Neuronal stem cell (in vitro differentiated cells): ENCODE measurements at places on chromosomes 13 and 19.

- no peak for DNase-seq
Observed at GRCh38 chr19:34837262-34837661, 64.2 kb upstream of the ZNF599 start.

DNA sequence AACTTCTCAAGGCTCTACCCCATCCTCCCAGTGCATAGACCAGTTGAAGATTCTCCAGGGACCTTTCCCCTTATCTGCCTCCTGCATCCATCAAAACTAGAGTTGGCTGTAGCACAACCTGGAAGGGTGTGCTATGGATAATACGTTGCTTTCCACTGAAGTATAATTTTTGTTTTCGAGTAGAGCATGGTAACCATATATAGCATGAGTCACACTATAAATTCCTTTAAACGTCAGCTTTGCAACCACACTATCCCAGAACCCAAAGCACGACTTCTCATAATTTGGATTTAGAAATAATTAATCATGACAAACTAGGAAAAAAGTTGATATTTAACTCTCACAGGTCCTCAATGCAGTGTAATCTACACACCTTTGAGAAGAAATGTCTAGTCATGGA, 138.3 kb upstream of the NBEA start:
- no peak for DNase-seq

- peak; percentile 90 for DNase-seq
Observed at GRCh38 chr19:12867120-12868099, 13.8 kb downstream of the DNASE2 start.

- peak; percentile 81 for DNase-seq
Observed at GRCh38 chr19:6048793-6049405, 61.4 kb downstream of the RFX2 start.

- DNase-seq: no peak
Observed at GRCh38 chr13:101795025-101795424, 342.6 kb downstream of the ITGBL1 start.

GRCh38 chr13:77868717-77869116, 49.9 kb downstream of the EDNRB start:
- DNase-seq: no peak

DNA sequence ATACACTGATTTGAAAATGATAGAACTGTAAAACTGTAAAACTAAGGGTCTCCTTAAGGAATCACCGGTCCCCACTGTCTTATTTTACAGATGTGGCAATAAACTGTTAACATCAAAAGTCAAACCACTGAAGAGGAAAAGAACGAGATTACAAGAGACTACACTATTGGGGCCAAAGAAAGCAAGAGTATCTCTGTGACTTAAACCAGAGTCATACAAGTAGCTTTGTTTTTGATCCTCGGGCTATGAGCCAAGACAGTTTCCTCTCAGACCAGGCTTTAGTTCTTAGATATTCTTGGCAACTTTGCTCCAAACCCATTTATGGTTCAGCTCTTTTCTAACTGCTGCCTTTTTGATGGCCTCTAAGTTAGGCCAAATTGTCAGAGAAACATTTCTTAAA, 113.8 kb downstream of the TBC1D4 start:
- no peak for DNase-seq

GRCh38 chr13:50361282-50361681, 346.0 kb downstream of the KCNRG start:
- no peak for DNase-seq

DNA sequence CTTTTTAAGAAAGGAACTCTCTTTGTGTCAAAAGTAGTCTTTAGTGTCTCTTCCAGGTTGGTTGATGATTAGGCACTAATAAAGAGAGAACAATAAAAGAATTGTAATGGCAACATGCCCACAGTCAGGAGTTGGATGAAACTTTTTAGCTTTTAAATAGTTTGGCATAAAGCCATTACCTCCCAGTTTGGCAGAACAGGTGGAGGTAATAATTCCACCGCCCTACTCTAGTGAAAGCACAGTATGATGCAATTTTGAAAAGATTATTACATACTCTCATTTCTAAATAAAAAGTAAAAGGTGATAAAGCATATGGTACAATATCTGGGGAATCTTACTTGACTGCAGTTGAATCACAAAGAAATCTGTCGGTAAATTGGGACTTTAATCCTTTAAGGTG, 497.6 kb downstream of the SUCLA2 start:
- DNase-seq: no peak

DNA sequence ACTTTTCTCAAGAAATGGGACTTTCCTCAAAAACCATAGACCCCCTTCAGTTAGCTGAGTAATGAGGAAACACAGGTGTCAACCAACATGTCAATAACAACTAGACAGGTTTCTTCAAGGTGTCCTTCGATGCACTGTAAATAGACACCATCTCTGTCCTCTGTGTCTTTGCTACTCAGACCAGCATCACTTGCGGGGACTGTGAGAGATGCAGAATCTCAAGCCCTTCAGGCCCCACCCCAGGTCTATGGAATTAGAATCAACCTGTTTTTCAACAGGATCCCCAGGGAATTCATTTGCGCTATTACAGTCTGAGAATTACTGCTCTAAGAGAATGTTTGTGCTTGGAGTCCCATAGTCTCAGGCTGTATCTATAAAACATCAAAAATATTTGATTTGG, 469.9 kb downstream of the COG6 start:
- DNase-seq: no peak

DNA sequence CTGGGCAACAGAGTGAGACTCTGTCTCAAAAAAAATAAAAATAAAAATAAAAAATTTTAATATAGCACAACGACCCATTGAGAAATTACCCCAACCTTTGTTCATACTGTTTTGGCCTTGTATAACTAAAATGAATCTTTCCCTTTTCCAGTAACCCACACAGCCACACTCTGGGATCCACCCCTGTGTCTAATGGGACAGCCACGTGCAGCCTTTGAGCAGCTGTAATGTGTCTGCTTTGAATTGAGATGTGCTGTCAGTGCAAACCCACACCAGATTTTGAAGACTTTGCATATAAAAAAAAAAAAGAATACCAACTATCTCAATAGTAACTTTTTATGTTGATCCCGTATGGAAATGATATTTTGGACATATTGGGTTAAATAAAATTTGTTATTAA, 112.7 kb upstream of the UBL3 start:
- DNase-seq: no peak

- DNase-seq: peak; percentile 77
Observed at GRCh38 chr19:18112989-18113478, 15.5 kb downstream of the MAST3 start.

- no peak for DNase-seq
Observed at GRCh38 chr19:42081584-42082203, 5.7 kb downstream of the ZNF574 start.

DNA sequence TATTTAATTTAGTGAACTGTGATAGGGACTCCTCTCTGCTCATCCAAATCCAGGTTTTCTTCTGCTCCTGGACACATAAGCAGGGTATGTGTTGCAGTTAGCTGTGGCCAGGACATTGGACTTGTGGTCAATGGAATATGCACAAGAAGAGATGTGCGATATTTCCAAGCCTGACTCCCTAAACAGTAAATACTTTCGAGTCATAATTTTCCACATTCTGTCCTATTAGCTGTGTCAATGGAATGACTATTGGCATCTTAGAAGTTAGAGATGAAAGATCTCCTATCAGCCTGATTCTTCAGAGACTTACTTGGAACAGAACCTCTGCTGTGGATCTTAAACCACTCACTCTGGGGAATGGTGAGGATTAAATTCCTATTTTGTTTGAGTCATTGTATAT, 771.0 kb downstream of the EFNB2 start:
- DNase-seq: no peak

- no peak for DNase-seq
Observed at GRCh38 chr19:5934774-5935472, 20.9 kb downstream of the CAPS start.

GRCh38 chr13:105370011-105370650, 1165.3 kb downstream of the EFNB2 start:
- DNase-seq: no peak
